NCI-H2107 (cell line): ENCODE measurements at places on chromosomes 1 and 21.

DNA sequence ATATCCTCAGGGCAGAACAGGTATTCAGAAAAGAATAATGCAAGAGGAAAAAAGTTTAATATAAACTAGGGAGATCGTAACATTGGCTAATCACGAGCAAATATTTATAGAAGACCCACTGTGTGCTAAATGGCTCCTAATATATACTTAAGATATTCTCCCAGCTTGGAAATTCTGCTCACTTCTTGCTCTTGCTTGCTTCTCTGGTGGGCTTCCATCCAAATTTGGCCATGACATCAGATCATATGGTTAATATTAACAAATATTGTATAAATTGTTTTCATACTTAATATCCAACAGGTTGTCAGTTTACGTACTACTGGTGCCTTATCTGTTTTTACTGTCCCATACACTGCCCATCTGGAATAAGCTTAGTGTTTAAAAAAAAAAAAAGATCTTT, 1.1 kb downstream of the COX20 start:
- DNase-seq, result no peak

GRCh38 chr1:235407419-235407818, 40.2 kb downstream of the TBCE start:
- DNase-seq, result no peak

DNA sequence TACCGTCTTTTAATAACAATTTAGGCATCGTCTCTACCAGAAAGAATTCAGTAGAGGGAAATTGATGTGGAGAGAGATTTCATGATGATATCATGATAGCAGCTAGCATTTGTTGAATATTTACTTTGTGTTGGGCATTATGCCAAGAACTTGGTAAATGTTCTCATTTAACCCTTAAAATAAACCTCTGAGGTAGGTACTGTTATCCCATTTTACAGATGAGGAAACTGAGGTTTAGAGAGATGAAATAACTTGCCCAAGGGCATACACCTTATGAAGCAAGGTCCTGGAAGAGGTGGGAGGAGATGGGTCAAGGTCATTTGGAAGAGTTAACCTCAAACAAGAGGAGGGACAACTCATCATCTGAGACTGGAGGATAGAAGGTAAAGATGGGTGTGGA, 34.8 kb downstream of the TSNAX start:
- no peak for DNase-seq

- no peak for DNase-seq
Observed at GRCh38 chr1:33050221-33051076, 13.8 kb upstream of the AK2 start.

GRCh38 chr1:59323879-59324278, 27.0 kb downstream of the FGGY start:
- no peak for DNase-seq

DNA sequence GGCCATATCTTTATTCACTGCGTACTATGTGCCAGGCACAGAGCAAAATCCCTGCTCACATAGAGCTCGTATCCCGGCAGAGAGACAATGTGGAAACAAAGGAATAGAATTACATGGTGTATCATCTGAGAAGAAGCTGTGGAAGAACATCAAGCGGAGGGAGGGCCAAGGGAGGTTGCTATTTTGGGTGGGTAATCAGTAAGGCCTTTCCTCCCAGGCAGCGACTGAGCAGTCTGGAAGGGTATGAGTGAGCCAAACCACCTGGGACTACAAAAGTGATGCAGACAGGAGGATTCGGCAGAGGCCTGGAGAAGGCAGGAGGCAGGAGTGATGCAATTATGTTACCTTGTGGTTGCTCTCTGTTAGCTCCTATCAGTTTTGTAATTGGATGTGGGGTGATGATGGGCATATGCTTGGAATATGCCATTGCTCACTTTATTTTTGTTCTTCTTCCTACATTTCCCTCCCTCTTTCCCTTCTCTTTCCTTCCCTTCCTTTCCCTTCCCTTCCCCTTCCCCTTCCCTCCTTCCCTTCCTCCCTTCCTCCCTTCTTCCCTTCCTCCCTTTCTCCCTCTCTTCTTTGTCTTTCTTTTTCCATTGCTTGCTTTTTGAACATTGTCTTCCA, 172.9 kb downstream of the DISC1 start:
- no peak for DNase-seq

GRCh38 chr1:177082855-177083693, 81.4 kb downstream of the ASTN1 start:
- DNase-seq, result no peak

DNA sequence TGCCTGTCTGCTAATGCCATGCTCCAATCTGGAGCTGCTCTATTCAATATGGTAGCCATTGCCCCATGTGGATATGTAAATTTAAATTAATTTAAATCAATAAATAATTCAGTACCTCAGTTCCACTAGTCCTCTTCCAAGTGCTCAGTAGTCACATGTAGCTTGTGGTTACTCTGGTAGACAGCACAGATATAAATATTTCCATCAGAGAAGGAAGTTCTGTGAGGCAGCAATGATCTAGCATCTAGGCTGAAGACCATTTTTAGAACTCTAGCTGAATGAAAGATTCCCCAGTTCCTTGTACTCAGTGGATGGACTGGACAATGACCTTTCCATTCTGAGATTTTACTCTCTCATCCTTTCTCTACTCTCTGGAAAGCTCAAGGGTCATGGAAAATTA, 25.8 kb upstream of the CAPZB start:
- DNase-seq, result no peak

DNA sequence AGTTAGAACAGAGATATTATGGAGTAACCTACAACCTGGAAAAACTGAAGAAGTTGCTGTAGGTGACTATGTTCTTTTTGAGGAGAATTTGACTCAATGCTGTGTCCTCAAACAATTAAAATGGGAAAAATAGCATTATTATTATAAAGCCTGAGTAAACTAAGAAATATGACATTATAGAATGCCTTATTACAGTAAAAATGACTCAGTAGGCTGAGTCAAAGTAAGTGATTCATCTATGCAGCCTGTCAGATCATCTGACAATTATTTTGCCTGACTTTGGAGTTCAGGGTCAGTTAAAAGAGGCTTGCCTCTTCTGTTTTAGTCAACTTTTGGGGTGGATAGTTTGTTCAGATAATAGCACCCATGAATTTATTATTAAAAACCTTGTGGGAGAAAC, 150.8 kb upstream of the PTGFR start:
- no peak for DNase-seq

DNA sequence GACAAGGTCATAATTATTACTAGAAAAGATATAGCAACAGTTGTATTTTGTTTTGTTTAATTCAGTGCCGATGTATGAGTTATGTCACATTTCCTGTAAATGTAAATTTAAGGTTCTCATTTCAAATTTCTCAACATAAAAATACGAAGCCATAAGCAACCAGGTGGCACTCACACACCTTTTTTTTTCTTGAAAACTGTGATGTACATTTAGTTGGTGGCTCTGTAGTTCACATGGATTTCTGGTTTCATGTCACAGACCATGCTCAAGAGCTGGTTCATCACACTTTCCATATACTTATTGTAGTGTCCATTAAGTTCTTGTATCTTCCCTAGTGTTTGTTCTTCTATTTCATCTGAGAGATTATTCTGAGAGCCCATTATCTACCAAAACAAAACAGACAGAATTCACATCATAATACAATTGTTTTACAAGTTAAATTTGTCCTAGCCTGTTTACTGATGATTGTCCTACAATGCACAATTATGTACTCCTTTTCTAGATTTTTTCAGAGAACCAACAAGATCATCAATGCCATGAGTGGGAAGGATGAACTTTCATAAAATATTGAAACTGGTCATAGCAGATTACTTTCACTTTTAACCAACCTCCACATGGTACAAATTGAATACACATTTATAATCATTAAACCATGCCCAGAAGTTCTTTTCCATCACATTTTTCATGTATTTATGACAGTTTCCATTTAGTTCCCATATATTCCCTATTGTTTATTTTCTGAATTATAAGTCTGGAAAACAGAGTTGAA, 17.1 kb downstream of the ATP6V1G3 start:
- DNase-seq, result no peak
